ENCODE measurements at places on chromosomes 1 and 21.

GRCh38 chr1:173903827-173904531 is 13.1 kb downstream of the SERPINC1 start:
- DNase-seq: no peak

DNA sequence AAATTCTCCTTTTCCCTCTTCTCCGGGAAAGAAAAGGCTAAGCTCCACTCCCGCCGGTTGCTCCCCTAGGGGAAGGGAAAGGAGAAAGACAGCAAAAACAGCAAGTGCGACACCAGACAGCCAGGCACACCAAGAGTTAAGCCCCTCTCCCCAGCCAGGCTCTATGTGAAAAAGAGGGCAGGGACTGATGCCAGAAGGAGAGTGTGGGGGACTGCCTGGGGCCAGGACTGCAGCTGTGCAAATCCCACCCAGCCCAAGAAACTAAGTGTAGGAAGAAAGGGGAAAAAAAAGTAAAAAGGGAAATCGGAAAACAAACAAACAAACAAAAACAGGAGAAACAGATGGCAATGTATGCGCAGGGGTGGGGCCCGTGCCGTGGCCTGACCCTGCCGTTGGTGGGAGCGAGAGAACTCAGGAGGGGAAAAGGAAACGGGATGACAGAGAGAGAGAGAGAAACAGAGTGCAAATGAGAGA is 27.7 kb upstream of the FMO1 start:
- DNase-seq: peak; percentile 69

- DNase-seq: no peak
These were observed 969.5 kb upstream of the B3GALT2 start for GRCh38 chr1:194155962-194156361.

- DNase-seq: peak; percentile 56
These were observed 50.9 kb upstream of the TRABD2B start for GRCh38 chr1:48048064-48048463.

DNA sequence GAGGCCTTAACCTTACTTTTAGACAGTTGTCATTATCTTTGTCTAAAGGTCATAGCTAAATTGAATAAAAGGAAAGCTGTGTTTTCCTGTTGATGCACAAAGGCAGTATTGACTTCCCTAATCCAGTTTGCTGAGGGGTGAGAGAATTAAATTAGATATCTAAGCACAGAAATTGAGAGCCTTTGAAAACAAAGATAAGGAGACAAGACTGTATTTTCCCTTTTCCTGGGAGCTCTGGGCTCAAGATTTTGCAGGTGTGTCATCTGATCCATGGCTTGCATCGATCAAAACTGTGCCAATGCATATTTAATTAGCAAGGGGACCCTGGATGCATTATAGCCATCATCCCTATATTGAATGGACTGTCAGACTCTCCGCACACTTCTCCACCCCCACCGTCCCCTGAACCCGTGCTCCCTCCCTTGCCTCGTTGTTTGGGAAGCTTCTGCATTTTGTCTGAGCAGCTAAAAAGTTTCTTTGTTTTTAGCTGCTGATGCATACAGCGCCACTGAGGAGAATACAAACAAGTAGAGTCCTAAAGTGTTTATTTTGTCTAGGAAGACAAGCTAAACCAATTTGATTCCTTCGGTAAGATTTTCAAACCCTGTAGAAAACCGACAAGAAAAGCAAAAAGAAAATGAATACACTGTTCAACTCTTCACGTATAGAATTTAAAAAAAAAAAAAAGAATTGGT is 186.3 kb downstream of the NFIA start:
- DNase-seq: no peak

DNA sequence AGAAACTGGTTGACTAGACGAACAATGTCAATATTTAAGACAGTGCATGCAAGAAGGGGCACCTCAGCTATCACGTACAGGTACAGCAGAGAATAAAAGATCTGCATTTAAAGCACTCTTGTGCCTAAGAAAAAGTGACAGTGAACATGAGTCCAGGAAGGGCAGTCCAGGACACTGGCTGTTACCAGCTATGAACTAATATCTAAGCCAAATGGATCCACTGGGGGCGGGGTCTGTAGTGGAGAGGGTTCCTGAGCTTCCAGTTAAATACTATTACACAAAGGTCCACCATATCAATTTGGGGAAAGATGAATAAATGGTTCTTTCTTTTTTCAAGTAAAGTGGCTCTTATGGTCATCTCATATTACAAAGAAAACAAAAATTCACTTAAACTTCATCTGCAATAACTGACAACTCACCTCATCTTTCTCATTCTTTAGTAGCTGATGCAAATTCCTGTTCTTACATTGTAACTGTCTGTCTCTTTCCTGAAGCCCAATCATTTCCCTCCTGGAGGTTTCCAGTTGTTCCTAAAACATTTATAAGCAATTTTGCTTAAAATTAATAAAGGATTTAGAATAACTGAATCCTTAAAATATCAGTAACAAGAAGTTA is 24.5 kb downstream of the SSX2IP start:
- peak; percentile 50 for DNase-seq

DNA sequence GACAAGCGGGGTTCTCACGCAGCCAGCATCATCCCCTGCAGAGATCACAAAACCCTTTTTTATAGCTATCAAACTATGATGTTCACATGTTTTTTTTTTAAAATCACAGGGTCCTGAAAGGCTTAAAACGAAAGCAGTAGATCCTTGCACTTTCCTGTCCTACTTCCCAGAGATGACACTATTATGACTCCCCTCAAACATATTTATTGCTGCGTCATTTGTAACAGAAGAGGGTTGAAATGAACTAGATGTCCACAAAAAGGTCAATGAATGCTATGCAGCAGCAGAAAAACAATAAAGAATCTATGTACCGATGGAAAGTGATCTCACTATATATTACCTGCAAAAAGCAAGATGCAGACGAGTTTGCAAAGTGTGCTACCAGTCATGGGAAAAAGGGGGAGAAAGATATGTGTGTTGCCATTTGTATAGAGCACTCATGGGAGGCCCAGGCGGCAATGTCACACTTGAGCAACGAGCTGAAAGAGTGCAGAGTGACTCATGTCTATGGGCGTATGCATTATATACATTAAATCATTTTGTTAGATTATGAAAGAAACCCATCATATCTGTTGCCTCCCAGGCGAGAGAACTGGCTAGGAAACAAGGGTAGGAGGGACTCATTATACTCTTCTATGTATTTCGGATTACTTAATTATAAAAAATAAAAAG is 68.9 kb upstream of the PARP1 start:
- no peak for DNase-seq

DNA sequence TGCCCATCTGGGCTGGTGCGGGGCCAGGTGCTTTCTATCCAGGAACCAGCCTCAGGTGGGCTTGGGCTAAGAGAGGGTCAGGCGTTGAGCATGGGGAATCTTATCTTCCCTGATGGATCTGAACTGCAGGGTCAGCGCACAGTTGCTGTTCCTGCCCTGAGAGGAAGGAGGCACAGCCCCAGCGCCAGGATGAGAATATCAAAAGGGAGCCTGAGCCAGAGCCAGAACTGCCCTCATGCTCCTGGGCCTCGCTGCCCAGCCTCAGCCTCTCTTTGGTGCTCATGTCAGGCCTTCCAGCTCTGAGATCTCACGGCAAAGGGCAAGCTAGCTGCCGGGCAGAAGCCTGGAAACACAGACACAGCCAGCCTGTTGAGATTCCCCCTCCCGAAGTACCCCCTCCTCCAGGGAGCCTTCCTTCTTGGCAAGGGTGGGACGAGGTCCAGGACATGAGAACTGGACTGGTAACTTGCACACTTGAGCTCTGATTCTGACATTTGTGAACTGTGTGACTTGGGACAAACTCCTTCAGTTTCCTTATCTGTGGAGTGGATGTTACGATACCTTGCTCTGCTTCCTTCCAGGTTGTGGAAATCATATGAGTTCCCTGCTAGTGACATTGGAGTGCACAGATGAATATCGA is 1.2 kb upstream of the LAD1 start:
- no peak for DNase-seq

DNA sequence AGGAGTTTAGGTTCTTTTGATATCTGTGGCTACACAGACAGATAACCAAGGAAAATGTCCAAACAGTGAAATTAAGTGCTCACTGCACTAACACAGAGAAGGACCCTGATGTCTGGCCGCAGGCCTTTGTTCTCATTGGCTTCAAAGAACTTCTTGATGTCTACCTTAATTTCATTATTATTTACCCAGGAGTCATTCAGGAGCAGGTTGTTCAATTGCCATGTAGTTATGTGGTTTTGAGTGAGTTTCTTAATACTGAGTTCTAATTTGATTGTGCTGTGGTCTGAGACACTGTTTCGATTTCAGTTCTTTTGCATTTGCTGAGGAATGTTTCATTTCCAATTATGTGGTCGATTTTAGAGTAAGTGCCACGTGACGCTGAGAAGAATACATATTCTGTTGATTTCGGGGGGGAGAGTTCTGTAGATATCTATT is 15.2 kb upstream of the LGALS8 start:
- no peak for DNase-seq

DNA sequence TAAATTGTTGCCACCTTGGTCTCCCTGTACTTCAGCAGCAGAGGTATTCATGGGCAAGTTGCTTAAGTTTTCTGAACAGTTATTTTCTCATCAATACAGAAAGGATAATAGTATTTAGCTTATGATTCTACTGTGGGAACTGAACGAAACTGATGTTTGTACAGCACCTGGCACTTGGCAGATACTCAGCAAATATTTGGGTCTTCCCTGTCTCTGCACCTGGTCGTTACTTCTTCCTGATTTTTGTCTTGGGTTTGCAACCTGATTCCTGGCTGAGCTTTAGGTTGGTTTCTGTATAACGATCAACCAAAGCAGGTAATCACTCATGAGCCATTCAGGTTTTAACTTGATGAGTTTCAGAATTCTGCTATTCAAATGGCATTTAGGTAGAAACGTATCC is 490.6 kb downstream of the KIF26B start:
- DNase-seq: no peak

DNA sequence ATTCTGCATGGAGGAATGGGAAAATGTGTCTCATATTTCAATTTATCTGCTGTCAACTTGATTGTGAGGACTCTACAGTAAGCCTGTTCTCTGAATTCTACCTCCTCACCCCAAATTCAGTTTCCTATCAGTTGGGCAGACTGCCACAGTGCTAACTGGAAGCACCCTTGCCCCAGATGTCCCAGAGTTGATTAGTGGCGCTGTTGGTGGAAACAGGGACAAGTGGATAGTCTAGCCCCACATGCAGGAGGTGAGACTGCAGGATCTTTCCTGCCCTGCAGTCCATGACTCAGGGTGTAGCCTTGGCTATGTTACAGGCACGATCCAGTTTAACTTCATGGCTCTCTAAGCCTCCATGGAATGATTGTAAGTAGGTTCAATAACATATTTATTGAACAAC is 22.1 kb downstream of the ADAM30 start:
- no peak for DNase-seq

GRCh38 chr21:31725202-31725839 is 6.6 kb downstream of the SCAF4 start:
- no peak for DNase-seq

Data from adipocyte (in vitro differentiated cells).